ENCODE measurements at places on chromosomes 2 and 18.

- DNase-seq, result no peak
Observed at GRCh38 chr2:182647499-182647787, 68.6 kb upstream of the DNAJC10 start.

DNA sequence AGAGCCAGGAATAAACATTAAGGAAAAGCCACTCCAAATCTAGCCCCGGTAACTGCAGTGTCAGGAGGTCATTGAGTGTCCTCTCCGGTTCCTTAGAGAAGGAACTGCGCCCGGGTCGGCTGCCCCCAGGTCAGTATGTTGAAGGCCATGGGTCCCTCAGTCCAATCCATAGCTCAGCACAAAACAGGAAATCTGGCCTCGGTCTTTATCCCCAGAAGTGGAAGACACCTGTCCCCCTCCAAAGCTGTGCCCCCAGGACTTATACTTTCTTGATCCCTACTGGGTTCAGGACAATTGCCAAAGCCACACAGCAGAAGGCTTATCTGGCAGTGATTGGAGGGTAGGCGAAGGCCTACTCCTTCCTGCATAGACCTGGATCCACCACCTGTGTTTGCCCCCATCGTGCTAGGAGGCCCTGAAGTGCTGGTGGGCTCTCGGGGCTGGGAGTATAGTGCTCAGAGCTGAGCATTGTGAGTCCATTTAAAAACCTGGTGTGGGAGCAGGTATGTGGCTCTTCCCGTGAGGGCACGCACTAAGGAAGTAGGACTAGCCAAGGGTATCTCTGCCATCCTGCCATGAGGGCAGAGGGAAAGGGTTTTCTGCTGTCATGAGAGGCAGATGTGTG lies 178.6 kb downstream of the SEPTIN10 start:
- DNase-seq, result no peak

DNA sequence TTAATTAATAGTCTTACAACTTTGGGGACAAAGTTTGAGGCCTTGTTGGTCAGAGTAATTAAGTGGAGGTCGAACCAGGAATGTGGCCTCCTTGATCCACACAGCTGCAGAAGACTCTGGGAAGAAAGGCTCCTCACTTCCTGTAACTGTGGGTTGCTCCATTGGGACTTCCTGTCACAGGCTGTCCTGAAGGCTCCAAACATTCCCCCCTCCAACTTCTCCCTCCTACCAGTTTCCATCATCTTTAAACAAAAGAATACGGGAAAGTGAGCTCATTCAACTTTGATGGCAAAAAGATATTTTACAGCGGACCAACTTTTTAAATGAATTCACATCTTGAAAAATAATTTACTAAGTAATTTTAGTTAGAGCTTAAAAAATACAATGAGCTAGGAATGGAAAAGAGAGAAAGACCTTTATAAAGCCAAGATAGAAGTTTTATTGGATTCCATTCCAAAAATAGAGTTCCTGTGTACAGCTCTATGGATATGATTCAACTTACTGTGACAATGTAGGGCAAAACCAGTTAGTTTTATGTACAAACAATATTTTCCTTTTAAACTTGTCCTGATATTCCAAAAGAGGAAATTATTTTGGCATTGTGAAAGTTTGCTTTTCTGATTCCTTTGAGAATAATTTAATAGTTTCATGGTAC lies 212.0 kb upstream of the NABP1 start:
- DNase-seq, result no peak

GRCh38 chr2:85925216-85925671 lies 36.5 kb upstream of the ST3GAL5 start:
- DNase-seq, result no peak

GRCh38 chr2:238929242-238930081 lies 81.6 kb downstream of the TWIST2 start:
- no peak for DNase-seq

- DNase-seq, result no peak
Observed at GRCh38 chr2:181978351-181979150, 7.1 kb upstream of the PPP1R1C start.

DNA sequence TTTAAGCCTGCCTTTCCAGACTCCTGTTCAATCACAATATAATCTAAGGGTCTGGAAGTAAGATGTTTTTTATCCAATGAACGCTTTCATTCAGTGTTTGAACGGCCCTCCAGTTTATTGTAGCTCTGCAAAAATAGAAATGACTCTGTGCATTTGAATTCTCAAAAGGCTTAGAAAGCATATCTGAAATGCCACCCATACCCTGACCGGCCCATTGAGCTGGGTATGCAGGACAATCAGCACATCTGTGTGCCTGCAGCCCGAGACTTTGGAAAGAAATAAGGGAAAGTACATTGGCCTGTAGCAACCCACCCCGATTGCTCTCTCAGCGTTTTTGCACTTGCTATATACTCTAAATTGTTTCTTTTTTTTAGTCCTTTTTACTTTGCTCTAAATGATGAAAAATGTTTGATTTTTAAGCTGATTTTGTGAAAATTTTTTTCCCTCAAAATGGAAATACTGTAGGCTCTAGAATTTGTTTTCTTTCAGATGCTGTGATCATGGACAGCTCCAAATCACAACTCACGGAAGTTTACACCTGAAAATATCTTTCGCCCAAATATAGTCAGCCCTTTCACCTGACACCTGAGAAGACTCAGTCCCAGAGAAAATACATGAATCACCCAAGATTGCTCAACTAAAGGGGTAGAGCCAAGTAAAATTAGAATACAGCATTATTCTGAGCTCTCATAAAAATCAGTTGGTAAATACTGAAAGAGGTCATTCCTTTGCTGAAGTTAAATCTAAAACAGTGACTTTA lies 194.5 kb upstream of the SIX3 start:
- DNase-seq, result no peak

DNA sequence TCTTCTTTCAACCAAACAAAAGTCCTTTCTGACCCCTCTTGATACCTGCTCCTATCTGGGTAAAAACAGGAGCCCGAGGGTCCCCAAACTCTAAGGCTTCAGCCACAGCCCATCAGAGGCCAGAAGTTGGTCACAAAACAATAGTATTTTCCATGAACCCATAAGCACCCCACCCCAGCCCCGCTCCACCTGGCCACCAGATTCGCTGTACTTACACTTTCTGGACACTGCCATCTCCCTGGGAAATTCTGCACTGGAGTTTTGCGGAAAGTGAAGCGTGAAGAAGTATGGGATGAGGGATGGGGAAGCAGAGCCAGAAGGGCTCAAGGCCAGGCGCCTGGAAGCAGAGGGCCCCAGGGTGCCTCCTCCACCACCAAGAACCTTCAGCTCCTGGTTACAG lies 5.2 kb upstream of the RUFY4 start:
- no peak for DNase-seq

GRCh38 chr2:228545041-228545747 lies 363.7 kb upstream of the SPHKAP start:
- no peak for DNase-seq

DNA sequence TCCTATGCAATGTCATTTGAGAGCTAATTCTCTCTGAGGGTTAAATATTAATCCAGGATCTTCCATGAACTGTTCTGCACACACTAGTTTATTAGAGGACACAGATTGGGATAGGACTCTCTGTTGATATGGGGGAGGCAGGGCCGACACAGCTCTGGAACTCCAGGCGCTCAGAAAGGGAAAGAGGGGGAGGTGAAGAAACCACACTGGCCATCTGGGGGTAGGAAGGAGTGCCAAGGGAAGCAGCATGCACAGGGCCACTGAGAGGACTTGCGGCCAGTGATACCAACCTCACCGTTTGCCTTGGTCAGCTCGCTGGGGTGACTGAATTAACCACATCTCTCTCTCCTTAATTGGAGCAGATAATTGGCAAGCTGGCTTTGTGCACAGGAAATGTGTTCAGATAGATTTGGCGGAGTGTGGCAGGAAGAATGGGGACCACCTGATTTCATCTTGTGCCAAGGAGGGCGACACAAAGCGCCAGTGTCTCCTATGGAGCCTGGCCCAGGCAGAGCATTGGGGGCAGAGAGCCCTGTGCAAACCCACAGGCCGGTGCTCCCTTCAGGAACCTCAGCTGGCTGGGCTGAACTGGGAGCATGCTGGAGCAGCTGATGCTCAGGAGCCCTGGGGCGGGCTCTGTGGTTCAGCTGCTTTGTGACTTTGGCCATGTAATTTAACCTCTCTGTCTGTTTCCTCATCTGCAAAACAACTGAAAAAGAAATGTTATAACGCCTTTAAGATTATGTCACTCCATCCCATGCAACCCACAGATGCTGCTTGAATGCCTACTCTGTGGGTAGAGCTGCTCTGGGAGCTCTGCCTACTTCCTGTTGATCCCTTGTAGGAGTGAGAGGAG lies 114.7 kb upstream of the STON1 start:
- no peak for DNase-seq

DNA sequence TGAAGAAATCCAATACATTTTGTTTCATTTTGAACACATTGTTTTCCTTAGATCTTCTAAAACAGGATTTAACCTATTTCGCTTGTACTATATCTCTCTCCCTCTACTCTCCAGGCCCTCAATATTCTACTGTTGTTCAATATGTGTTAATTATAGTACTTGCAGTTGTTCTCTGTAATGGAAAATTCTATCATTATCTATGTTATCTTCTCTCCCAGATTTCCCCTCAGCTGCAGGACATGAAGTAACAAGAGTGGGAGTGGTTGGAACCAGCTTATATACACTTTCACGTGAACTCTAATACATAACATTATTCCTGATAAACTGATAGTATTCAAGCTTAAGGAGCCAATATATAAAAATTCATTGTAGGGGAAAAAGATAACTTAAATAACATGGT lies 7.0 kb upstream of the STRN start:
- DNase-seq, result no peak
